ENCODE measurements at places on chromosomes 1 and 21.

- no peak for DNase-seq
Observed at GRCh38 chr1:167227934-167228378, 7.3 kb downstream of the POU2F1 start.

GRCh38 chr1:212500351-212500750, 67.6 kb downstream of the NENF start:
- no peak for DNase-seq

- no peak for DNase-seq
Observed at GRCh38 chr1:198199105-198199504, 42.3 kb downstream of the NEK7 start.

- no peak for DNase-seq
Observed at GRCh38 chr21:43944757-43945156, 67.4 kb upstream of the TRAPPC10 start.

DNA sequence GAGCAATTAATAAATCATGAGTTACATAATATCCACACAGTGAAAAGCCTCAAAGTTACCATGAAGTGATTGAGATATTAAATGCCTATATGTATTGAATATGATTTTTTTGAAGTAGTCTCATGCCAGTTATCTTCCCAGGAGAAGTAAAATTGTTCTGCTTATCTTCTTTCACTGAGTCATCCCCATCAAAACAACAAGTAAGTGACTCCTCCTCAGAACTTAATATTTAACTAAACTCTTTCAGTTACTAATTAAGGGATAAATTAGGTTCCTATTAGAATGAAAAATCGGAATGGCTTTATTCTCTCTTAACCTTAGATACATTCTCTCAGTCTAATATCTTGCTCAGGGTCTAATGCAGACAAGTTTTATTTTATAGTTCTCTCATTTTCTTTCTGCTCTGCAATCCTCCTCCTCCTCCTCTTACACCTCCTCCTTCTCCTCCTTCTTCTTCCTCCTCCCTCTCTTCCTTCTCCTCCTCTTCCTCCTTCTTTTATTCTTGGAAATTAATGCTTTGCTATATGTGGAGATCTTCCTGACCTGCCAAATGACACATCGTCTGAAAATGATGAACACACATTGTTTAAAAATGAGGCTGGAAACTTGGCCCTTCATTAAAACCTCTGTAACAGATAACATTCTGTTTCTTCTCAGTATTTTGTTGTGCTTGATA, 110.9 kb downstream of the RUNX1 start:
- no peak for DNase-seq

DNA sequence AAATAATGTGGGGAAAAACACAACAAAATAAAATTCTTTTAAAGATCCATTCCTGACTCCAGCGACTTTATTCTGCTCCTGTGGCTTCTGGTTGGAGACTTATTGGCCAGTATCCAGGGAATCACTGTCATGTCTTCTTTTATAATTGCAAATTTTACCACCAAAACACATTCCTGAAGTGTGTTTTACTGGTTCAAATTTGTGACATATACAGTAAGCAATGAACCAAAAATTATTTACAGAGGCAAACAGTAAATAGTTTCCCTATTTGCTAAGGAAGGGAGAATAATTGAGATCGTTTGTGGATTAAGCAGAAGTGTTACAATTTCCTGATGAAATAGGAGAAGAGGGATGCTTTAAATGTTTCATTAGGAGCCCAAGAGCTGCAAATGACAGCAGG, 118.7 kb downstream of the ZNF281 start:
- no peak for DNase-seq

DNA sequence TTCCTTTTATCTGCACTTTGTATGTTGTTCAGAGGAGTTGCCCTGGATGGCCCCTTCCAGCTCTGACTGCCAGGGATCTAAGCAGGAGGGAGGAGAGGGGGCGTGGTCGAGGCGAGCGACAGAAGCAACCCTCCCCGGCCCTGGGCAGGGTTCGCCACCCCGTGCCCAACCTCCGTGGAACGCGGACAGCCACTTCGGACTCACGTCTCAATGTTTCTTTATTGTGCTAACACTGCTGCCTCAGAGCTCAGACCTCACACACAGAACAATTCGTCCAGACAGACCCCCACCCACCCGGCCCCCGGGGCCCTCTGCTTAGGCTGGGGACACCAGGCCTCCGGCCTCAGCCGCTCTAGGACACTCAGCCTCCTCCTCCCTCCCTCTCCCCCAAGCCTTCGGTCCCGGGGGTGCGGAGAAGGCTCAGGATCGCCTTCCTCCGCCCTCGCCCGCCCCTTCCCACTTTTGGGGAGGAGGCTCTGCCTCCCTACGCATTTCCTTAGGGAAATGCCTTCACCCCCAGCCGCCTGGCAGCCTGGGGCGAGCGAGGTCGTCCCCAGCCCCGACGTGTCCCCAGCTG, 8.3 kb downstream of the VSIG8 start:
- DNase-seq = no peak

- DNase-seq = no peak
Observed at GRCh38 chr1:162704673-162705424, 72.6 kb downstream of the DDR2 start.
